ENCODE measurements at places on chromosomes 2 and 18. TPM values are rescaled to one million over a fixed set of nuclear protein-coding genes. Genes with fewer than 3 reads are reported as not detected.

Gene NR4A2
- total RNA-seq: 4.9 TPM

DNA sequence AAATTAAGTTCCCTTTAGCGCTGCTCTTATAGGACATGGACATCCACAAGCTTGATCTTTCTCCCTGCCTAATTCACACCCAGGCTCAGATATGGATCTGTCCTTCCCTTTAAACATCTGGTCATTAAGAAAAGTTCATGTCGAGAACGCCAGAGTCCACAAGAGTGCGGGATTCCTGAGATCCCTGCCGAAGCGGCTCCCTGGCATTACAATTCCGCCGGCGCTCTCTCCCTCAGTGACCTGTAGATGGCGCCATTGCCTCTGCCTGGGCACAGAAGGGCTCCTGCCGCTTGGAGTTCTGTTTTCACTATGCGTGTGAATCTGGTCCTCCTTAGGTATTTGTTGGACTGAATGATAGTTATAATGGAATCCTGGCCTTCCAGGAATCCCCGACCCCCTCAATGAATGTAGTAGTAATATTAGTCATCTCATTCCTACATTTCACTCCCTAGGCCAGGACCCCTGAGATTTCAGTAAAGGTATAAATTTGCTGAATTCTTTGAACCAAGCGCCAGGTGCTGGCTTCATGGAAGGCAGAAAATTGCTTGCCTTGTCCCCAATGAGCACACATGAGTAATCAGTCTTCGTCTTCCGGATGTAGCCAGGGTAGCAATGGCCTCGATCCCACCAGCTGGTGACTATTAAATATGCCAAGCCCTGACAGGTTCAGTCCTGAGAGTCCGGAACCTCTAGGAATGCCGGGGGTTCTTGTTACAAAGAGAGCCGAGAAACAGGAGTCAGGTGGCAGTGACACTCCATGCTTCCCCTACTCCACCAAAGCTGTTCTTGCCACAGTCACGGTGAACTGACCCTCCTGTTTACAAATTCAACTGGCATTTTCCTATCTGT, 26.4 kb upstream of the CD207 start:
- no peak overlapping the region for H3K27ac ChIP-seq
- H3K4me3 ChIP-seq: no peak overlapping the region
- peak; percentile 85 for DNase-seq
- peaks cover 85% of the 10 kb centered on the region for H3K27me3 ChIP-seq
- H3K4me1 ChIP-seq: peaks cover 8% of the 10 kb centered on the region

DNA sequence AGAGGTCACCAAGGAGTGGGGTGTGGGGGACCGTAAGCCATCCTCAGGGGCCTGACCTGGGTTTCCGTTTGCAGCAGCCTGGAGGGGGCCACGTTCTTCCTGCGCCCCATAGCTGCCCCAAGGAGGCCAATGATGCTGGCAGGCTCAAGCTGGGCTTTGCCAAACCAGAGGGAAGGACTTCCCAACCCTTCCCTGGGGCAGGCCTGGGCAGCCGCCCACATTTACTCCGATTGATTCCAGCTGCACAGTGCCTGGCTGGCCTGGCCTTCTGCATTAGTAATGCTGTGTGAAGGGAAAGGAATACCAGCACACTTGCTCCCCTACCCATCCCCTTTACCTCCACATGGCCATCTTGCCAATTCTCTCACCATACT, 360.6 kb upstream of the SLC14A2 start:
- DNase-seq: no peak
- no peaks in the 10 kb centered on the region for H3K27me3 ChIP-seq
- no peaks in the 10 kb centered on the region for H3K36me3 ChIP-seq
- no peak overlapping the region for H3K27ac ChIP-seq
- H3K4me3 ChIP-seq: no peak overlapping the region

DNA sequence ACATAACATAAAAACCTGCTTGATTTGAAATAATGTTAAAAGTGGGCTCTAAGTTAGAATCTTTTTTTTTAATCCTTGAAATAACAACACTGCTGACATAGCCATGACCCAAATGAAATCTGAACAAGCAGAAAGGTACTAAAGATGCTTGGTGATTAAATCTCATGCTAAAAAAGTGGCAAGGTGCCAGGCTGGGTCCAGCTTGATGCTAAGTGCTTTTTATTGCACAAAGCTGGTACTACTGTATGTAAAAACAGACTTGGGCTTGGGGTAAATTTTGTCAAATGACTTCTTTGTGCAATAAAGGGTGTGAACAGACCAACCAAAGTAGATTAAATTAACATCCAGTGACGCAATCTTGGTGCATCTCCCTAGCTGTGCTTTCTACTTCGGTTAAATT, 13.4 kb downstream of the BCL11A start:
- no peak overlapping the region for H3K27ac ChIP-seq
- no peak for DNase-seq
- H3K4me3 ChIP-seq: no peak overlapping the region
- H3K4me1 ChIP-seq: no peaks in the 10 kb centered on the region
- no peaks in the 10 kb centered on the region for H3K36me3 ChIP-seq

DNA sequence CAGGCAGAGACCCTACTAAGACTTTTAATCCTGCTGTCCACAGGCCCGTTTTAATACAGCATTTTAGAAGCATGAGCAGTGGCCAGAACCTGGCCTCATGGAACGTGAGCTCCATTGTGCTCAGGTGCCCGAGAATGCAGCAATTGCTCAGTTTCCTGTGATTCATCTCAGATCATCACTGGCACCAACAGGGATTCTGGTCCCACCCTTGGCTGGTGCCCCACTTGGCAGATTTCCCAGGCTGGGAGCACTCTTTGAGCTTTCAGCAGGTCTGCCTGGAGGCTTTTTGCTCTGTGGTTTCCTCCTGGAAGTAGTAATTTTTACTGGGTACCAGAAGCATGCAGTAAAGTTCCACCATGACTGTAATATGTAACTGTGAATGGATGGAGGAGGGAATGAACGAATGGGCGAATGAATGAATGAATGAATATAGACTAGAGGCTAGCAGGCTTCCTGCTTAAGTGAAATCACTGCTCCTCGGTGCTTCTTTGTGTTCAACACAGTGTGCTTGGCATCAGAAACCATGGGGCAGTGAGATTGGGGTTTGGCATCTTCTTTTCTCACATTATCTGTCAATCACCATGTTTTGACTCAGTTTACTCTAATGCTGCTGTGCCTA, 312.9 kb downstream of the PRKCE start:
- peaks cover 17% of the 10 kb centered on the region for H3K36me3 ChIP-seq
- H3K4me3 ChIP-seq: peak overlapping the region; percentile 36
- H3K4me1 ChIP-seq: peaks cover 81% of the 10 kb centered on the region
- H3K27ac ChIP-seq: peak overlapping the region; percentile 92

DNA sequence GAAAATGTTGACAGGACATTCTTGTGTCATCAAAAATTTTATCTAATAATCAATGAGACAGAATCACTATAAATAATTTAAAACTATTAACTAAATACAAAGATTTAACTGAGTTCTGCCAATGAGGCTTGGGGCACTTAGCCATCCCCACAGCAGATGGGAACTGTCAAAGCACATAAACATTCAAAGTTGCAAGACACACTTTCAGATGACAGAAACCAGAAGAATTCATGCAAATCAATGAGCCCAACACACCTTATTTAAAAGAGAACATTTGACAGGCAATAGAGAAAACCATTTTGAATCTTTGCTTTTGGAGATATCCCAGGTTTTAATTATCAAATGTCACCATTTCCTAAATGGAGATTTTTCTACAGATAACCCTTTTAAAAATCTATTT, 566.2 kb downstream of the IRS1 start:
- no peak overlapping the region for H3K4me3 ChIP-seq
- no peaks in the 10 kb centered on the region for H3K36me3 ChIP-seq

DNA sequence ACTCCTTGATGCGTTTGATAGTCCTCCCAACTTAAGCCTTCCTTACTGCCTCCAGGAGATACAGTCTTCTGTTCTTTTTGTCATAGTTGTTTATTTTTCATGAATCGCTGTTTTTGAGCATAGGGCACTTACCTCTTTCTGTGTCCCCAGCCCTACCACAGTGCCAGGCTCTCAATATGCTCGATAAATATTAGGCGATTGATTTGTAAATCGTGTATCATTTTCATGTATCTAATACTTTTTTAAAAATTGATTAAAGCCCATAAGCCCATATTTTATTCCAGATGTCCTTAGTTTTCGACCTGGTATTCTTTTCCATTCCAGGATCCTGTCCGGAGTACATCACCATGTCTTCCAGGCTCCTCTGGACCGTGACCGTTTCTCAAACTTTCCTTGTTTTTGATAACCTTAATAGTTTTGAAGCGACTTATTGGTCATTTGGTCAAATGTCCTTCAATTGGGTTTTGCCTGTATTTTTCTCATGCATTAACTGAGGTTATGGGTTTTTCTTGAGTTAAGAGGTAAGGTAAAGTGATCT, 444 bp upstream of the MMADHC start:
- peaks cover 27% of the 10 kb centered on the region for H3K36me3 ChIP-seq
- peak overlapping the region; percentile 98 for H3K27ac ChIP-seq
- DNase-seq: no peak
- H3K4me3 ChIP-seq: peak overlapping the region; percentile 91
- no peaks in the 10 kb centered on the region for H3K27me3 ChIP-seq
- H3K4me1 ChIP-seq: peaks cover 27% of the 10 kb centered on the region

GRCh38 chr2:133682347-133682746, 114.1 kb upstream of the NCKAP5 start:
- no peaks in the 10 kb centered on the region for H3K4me1 ChIP-seq
- no peak overlapping the region for H3K27ac ChIP-seq
- H3K27me3 ChIP-seq: peaks cover 29% of the 10 kb centered on the region
- no peaks in the 10 kb centered on the region for H3K36me3 ChIP-seq
- no peak overlapping the region for H3K4me3 ChIP-seq
- DNase-seq: no peak

DNA sequence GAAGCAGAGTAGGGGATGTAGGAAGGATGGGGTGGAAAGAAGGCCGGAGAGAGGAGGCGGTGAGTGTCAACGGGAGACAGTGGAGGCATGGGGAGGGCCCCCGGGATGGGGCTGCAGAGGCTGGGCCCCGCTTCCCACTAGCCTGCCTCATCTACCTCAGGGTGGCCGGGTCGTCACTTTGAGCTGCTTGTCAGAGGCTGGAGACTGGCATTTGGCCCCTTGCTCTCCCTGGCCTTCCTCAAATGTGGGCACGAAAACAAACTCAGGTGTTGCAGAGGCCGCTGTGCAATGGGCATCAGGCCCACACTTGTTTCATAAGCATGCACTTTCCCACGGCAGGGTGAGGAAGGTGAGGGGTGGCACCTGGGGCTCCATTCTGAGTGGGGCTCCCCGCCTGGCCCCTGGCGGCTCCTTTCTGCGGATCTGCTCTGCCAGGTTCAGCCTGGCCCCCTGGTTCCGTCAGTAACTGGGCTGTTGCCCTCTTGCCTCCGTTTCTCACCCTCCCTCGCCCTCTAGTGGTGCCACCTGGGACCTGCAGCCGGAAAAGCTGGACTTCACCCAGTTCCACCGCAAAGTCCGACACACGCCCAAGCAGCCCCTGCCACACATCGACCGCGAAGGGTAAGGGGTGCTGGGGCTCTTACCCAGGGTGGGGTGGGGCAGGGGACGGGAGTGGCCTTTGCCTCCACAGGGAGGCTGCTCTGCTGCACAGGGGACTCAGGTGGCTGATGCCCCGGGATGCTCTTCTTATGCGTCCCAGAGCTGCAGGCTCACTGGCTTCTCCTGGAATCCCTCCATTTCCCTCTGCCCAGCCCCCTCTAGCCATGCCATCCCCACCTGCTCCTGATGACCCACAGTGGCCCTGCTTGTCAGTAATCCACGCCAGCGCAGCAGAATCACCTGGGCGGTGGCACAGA, 125.4 kb downstream of the CTIF start:
- no peak overlapping the region for H3K4me3 ChIP-seq
- peaks cover 6% of the 10 kb centered on the region for H3K36me3 ChIP-seq
- H3K4me1 ChIP-seq: peaks cover 45% of the 10 kb centered on the region
- DNase-seq: peak; percentile 87
- H3K27me3 ChIP-seq: no peaks in the 10 kb centered on the region

- H3K4me1 ChIP-seq: no peaks in the 10 kb centered on the region
- no peak for DNase-seq
- no peaks in the 10 kb centered on the region for H3K36me3 ChIP-seq
- no peak overlapping the region for H3K27ac ChIP-seq
- H3K4me3 ChIP-seq: no peak overlapping the region
Observed at GRCh38 chr2:146438246-146438645, 1406.6 kb upstream of the ACVR2A start.

- peaks cover 14% of the 10 kb centered on the region for H3K4me1 ChIP-seq
- no peak within 1 kb of the TSS for H3K4me3 ChIP-seq
- H3K27me3 ChIP-seq: no peaks in the 10 kb centered on the region
- peaks cover 8% of the 10 kb centered on the region for H3K36me3 ChIP-seq
Observed at GRCh38 chr2:232870018-232870765, at the start of gene SNORC. TSS of gene SNORC (plus strand) at chr2:232870264. CDS start at chr2:232870342, 78 bp downstream.

DNA sequence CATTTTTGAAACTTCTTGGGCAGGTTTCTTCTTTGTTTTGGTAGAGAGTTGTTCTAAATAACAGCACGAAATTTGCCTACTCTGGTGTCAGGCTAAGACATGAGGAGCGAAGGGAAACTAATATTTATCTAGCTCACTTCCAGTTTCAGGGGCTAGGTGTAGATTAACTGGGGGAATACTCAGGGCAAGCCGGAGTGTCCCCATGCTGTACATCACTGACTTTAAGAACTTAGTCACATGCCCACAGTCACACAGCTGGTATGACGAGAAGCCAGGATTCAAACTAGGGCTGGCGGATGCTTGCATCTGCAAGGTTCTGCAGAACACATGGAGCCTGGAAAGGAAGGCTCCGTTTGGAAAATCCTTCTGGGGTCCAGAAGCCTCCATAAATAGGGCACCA, 133.3 kb downstream of the ALPK2 start:
- no peaks in the 10 kb centered on the region for H3K27me3 ChIP-seq
- no peak overlapping the region for H3K4me3 ChIP-seq
- no peak for DNase-seq
- H3K4me1 ChIP-seq: peaks cover 47% of the 10 kb centered on the region

DNA sequence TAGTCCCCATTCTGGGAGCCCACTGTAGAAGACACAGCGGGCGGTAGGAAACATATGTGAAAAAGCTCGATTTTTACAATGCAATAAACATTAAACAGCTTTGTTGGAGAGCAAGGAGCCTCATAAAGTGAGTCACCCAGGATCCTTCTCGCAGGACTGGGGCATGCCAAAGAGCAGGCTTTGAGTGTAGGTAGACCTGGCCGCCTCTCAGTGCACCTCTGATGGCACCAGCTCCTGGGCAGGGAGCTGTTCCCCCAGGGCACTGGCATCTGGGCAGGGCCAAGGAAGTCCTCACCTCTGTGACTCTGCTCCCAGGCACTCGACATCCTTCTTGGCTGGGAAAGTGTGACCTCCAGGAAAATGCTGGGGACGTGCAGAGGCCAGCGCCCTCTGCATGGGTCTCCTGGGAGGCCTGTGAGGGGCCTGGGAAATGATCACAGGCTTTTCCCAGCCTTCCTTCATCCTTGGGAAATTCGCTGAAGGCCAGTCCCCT, 94.2 kb downstream of the POLR1A start:
- H3K4me3 ChIP-seq: no peak overlapping the region
- H3K27me3 ChIP-seq: peaks cover 15% of the 10 kb centered on the region
- H3K36me3 ChIP-seq: no peaks in the 10 kb centered on the region
- H3K4me1 ChIP-seq: no peaks in the 10 kb centered on the region
- DNase-seq: no peak

DNA sequence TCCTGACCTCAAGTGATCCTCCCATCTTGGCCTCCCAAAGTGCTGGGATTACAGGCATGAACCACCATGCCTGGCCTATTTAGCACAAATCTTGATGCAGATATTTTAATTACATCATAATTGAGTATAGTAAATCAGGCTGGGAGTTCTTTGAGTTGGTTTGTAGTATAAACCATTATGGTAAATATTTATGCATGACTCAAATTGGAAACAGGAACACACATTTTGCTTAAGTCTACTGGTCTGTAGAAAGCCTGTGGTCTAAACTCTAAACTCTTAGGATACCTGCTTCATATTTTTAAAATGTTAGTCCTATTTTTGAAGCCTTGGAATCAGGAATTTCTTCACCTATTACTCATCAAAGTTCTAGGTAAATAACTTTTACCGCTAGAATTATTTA, 16.8 kb downstream of the ASXL3 start:
- peaks cover 14% of the 10 kb centered on the region for H3K4me1 ChIP-seq
- H3K36me3 ChIP-seq: no peaks in the 10 kb centered on the region
- H3K4me3 ChIP-seq: no peak overlapping the region
- H3K27ac ChIP-seq: no peak overlapping the region
- no peaks in the 10 kb centered on the region for H3K27me3 ChIP-seq
